CD4-positive, alpha-beta T cell treated with Interleukin-21 for 1 hour (primary cell): ENCODE measurements at places on chromosomes 13 and 19.

GRCh38 chr13:62278271-62278670, 862.6 kb upstream of the PCDH20 start:
- no peak for DNase-seq

DNA sequence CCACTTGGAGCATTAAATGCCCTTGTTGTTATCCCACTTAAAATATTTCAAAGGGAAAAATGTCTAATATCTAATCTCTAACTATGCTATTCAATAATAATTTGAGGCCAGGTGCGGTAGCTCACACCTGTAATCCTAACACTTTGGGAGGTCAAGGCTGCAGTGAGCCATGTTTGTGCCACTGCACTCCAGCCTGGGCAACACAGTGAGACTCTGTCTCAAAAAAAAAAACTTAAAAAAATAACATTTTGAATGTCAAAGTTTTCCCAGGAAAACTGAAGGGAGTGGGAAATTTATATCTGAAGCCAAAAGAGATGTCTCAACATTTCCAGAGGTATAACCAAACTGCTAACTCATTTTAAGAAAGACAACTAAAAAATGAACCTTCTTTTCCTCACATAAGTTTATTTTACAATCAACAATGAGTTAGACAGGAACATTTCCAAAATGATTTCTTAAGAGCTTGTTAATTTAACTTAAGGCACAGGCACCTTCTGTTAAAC, 47.9 kb downstream of the CAB39L start:
- no peak for DNase-seq

DNA sequence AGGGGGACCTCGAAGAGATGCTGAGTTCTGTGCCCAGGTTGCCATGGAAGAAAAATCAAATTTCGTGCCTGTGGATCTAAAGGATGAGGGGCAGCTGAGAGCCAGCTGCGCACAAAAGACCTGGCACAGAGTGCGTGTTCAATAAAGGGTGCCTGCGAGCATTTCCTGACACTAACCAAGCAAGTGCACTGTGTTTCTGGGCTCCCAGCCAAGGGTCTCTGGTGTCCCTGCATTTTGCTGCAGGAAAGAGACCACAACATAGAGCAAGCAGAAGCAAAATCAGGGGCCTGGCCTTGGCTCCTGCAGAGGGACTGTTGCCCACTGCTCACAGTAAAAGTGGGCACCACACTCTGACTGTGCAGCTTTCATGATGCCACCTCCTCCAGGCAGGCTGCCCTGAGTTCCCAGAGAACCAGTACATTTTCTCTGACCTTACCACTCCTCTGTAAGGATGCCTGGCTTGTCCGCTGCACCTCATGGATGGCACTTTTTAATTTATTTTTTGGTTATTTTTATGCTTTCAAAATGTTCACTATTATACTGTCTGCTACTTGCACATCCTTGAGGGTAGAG, 70.8 kb upstream of the GPR12 start:
- DNase-seq = no peak

DNA sequence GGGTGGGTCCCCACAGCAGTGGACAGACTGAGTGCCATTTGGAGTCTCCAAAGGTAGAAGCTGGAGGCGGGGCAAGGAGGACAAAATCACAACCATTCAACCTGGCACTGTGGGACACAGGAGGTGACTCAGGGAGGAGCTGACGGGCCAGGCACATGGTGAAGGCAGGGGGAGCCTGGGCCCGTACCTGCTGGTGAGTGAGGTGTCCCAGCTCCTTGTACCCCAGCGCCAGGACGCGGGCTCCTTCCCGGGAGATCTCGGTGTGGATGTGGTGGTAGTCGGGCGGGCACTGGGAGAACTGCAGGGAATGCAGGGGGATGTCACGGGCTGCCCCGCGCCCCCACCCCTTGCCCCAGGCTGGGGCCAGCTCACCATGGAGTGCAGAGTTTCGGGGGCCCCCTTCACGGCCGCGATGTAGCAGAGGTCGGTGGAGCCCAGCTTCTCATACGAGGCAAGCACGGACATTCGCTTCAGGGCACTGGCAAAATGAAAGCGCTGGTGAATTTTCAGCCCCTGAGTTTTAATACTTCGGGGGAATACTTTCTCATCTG, 9.8 kb downstream of the ATP13A1 start:
- no peak for DNase-seq

DNA sequence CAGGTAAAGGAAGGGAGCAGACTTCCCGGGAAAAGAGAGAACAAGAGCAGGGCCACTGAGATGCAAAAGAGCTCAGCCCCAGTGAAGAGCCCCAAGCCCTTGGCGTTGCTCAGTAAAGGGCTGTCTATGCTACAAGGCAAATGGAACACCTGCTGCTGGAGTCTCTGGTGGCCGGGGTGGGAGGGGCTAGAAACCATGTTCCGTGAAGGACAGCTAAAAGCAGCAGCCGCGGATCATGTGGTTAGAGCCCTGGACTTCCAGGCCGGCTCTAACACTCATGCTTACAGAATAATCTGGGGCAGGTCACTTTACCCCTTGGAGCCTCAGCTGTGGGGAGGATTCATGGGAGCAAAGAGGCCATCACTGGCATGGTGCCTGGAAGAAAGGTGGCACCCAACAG, 17.8 kb downstream of the POU2F2 start:
- DNase-seq = no peak

DNA sequence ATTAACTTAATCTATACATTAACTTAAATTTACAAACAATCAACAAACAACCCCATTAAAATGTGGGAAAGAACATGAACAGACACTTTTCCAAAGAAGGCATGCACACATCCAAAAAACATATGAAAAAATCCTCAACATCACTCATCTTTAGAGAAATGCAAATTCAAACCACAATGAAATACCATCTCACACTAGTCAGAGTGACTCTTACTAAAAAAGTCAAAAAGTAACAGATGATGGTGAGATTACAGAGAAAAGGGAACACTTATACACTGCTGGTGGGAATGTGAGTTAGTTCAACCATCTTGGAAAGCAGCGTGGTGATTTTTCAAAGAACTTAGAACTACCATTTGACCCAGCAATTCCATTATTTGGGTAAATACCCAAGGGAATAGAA, 759.2 kb upstream of the SLITRK1 start:
- DNase-seq = no peak

- DNase-seq = no peak
These were observed 502 bp downstream of the VRK3 start for GRCh38 chr19:50024719-50025021.

GRCh38 chr19:17078920-17079709, 3.5 kb downstream of the MYO9B start:
- DNase-seq = no peak

- no peak for DNase-seq
These were observed 20.7 kb downstream of the AKAP8 start for GRCh38 chr19:15358918-15359317.

- no peak for DNase-seq
These were observed 1.0 kb upstream of the PGLS start for GRCh38 chr19:17510220-17510993.

DNA sequence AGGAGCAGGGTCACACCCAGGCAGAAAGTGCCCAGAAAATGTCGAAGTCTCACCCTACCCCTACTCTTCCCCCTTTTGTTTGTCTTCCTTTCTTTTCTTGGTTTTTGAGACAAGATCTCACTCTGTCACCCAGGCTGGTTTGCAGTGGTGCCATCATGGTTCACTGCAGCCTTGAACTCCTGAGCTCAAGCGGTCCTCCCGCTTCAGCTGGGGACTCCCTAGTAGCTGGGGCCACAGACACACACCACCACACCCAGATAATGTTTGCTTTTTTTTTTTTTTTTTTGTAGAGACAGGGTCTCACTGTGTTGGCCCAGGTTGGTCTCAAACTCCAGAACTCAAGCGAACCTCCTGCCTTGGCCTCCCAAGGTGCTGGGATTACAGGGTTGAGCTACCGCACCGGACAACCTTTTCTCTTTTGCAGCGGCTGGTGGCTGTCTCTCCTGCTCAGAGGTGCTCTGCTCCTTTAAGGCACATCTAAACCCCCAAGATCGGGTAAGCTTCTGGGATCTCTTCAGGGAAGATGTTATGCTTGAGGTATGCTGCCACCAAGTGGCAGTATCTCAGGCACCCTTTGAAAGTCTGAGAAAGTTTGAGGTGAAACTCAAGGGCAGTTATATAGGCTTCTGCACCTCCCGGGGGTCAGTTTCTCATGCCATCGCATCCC, 22.4 kb upstream of the EBI3 start:
- DNase-seq = no peak

DNA sequence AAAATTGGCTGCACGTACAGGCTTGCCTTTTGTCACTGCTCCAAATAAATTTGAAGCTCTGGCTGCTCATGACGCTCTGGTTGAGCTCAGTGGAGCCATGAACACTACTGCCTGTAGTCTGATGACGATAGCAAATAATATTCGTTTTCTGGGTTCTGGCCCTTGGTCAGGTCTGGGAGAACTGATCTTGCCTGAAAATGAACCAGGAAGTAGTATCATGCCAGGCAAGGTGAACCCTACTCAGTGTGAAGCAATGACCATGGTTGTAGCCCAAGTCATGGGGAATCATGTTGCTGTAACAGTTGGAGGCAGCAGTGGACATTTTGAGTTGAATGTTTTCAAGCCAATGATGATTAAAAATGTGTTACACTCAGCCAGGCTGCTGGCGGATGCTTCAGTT, 16.1 kb upstream of the AKAP11 start:
- DNase-seq = no peak

DNA sequence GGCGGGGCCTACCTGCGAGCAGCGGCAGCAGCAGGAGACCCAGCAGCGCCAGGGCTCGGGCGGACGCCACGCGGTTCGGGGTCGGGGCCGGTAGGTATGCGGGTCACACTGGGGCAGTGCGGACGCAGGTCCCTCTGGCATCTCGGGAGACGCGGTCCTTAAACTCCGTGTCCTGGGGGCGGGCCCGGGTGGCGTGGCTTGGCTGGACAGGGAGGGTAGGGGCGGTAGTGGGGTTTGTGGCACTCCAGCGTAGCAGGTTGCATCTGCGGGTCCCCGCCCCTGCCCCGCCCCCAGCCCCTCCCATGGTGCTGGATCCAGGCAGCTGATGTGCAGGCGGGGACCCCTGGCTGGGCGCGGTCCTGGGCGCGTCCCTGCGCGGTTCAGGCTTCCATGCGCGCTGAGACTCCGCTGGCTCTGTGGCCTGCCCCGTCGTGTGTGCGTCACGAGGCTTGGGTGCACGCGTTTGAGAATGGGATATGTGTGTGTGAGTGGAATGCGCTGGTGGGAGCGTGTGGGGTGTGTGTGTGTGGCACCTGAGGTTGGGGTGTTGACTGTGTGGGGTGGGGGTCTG, 96.1 kb downstream of the WTIP start:
- DNase-seq = no peak

GRCh38 chr19:41755328-41755913, at the start of gene CEACAM6:
TSS of gene CEACAM6 (plus strand) at chr19:41755530. CDS start at chr19:41755639, 109 bp downstream.
- DNase-seq = no peak

DNA sequence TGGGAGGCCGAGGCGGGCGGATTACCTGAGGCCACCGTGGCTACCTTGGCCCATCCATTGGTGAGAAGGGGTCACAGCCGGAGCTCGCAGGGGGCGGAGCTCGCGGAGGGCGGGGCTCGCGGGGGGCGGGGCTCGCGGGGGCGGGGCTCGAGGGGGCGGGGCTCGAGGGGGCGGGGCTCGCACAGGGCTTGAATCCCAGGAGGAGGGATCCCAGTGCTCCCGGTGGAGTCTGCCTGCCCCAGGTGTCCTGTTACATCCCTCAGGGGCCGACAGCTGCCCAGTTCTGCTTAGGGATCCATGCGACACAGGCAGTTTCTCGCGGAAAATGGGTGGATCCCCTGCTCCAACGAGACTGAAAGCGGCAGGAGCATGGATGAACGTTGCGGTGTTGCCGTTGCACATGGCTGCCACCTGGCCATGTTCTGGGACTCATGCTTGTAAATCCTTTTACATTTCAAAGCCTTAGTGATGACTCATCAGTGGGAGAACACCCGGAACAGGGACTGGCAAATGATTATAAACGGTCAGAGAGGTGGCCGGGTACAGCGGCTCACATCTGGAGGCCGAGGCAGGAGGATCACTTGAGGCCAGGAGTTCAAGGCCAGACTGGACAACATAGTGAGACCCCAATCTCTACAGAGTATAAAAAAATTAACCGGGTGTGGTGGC, 25.1 kb downstream of the TMPRSS9 start:
- no peak for DNase-seq

DNA sequence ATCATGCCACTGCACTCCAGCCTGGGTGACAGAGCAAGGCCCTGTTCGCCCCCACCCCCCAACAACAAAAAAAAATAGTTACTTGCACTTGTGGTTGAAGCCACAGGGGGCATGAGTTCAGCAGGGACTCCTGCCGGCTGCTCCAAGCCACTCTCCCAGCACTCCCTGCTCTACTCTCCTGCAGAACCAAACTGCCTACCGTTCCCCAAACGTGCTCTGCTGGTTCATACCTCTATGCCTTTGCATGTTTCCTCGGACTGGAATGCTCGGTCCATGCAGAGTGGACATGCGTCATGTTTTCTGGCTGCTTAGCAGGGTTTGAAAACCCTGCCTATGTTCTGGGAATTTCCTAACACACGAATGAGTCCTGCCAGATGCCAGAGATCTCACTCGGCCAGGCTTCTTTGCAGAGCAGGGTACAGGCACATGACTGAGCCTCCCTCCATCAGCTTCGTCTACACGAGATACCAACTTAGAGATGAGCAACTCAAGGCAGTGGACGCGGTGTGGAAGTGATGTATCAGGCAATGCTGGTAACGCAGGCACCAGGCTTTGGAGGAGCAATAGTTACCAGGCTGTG, 8.5 kb upstream of the SLC25A15 start:
- DNase-seq = no peak

DNA sequence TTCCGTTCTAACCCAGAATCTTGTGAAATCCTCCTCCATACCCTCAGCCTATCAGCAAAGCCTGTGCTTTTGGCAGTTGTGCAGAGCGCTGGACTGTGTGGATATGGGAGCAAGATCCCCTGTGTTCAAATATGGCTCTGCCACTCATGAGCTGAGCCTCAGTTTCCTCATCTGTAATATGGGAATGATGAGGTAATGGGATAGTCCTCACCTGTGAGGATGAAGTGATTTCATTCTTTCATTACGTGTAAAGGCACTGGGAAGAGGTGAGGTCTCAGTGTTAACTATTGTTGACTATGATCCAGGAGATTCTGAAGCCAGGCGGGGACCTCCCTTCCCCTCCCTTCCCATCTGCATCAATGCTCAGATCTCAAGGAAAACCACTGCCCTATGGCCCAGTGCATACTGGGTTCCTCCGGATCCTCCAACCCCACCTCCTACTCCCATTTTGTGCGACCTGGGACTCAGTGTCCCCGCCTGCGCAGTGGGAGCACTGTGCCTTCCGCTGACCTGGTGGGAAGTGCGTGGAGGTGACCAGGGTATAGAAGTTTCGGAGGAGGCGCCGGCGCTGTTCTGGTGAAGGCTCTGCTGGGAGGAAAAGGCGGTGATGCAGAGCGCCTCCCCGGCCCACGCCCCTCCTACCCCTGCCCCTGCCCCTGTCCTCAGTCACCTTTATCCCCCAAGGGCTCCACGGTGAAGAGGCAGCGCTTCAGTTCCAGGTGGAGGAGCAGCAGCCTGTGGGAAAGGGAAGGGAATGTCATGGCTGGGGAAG, 5.0 kb downstream of the FUZ start:
- no peak for DNase-seq
